ENCODE measurements at places on chromosomes 11 and 22. TPM values are rescaled to one million over a fixed set of nuclear protein-coding genes. Genes with fewer than 3 reads are reported as not detected.

The ADM gene
- total RNA-seq: 137 TPM

The IL10RA gene
- total RNA-seq: 0.25 TPM

The C22orf23 gene
- 0.13 TPM for total RNA-seq

The OR10V1 gene
- total RNA-seq: not detected

The F2 gene
- not detected for total RNA-seq

The NPAS4 gene
- not detected for total RNA-seq

The IGF2 gene
- total RNA-seq: 22.0 TPM

The CHORDC1 gene
- 23.4 TPM for total RNA-seq

The DCHS1 gene
- 54.1 TPM for total RNA-seq

The TESMIN gene
- 2.1 TPM for total RNA-seq

The MIAT gene
- 0.38 TPM for total RNA-seq

The PTPN5 gene
- total RNA-seq: not detected

The NAALADL1 gene
- total RNA-seq: 16.6 TPM

The SOX10 gene
- total RNA-seq: not detected

DNA sequence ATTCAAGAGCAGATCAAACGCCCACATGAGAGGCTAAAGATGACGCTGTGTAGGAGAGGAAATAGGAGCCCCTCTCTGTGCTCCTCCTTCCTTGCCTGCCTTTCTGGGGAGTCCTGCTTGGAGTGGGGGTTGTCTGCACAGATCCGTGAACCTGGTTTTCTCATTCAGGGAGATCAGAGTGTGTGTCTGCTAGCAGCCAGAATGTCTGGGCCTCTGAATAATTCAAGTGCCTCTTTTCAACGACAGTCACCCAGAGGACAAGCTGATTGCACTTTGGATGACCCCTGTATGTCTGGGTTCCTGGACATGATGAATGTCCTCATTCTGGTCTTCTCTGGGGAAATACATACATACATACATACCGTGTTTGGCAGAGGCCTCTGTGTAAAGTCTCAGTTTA lies 592.5 kb upstream of the B3GAT1 start:
- DNase-seq: no peak

DNA sequence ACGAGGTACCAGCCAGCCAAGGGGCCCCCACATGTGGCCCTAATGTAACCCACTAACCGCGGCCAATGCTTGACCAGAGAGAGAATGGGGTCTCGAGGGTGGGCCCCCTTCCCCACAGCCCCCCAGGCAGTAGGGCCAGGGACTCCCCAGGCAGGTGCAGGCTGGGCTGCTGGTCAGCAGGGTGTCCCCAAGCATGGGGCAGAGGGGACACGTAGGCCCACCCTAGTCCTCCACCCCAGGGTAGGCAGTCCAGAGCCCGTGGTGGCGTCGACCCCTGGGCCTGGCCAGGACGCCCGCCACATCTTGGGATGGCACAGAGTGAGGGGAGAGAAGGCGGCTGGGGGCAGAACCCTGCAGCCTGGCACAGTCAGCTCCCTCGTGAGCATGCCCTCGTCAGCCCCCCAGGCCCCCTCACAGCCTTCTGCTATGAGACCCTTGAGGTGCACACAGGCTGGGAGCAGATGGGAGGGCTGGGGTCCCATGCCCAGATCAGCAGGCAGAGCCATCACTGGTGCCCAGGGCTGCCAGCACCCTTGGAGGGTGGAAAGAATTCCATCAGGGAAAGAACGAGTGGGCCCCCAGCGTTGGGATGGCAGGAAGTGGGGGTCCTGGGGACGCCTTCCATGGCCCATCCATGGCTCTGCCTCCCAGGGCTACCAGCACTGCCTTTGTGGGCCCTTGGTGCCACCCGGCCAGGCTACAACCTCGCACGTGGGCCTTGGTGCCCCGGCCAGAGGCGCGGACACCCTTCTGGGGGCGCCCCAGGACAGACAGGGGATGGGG lies 6.1 kb downstream of the TNNT3 start:
- no peak for DNase-seq

GRCh38 chr11:28679795-28680468 lies 571.7 kb downstream of the METTL15 start:
- DNase-seq: no peak

DNA sequence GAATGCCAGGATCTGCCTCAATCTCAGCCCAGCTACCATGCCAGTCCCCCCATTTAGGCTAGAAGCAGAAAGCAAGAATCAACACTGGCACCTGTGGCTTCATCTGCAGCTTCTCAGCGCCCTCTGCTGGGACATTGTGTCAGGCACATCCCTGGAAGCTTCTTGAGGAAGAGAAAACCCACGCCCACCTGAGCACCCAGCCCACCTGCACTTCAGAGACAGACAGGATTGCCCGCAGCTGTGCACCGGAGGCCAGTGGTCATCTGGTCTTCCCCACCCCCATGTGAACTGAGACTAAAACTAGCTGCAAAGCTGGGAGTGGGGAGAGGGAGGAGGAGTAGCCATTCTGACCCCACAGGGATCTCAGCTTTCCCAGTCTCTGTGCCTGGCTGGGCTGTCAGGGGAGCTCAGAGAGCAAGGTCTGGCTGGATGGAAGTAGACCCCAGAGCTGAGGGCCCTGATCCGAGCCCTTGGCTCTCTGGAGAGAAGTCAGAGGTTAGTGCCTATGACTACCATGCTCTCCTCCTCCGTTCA lies 66.8 kb downstream of the FEZ1 start:
- DNase-seq: peak; percentile 69

- no peak for DNase-seq
Measured at GRCh38 chr22:46000081-46001027, 23.4 kb upstream of the WNT7B start.

DNA sequence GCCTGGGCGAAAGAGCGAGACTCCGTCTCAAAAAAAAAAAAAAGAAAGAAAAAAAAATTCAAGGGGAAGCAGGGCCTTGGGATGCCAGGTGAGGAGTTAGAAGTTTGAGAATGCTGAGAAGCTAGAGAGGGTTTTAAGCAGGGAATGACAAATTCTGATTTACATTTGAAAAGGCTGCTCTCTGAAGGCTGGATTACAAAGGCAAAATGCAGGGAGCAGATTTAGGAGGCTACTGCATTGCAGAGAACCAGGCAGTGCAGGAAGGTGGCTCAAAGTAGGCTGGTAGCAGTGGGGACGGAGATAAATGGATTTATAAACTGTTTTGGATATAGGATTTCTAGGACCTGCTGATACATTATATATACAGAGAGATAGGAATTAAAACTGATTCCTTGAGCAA lies 66.6 kb downstream of the KCNC1 start:
- DNase-seq: no peak

DNA sequence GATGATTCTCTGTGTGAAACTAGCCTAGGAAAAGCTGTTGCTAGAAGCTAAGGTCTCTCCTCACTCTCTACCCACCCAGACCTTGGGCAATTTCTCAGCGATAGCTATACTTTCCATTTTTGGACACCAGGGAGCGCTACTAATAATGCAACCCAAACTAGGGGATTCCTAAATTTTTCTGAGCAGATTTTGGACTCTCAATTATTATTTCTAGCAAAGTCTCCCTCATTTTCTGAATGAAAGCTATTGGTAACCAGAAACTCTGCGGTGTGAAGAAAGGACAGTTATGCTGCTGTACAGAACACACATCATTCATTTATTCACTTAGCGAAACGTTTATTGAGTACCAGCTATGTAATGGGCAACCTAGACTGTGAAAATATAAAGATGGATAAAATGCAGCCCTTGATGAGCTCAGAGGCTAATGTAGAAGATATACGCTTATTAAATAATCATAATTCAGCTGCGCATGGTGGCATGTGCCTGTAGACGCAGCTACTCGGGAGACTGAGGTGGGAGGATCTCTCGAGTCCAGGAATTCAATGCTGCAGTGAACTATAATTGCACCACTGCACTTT lies 6.1 kb upstream of the STIM1 start:
- peak; percentile 42 for DNase-seq

DNA sequence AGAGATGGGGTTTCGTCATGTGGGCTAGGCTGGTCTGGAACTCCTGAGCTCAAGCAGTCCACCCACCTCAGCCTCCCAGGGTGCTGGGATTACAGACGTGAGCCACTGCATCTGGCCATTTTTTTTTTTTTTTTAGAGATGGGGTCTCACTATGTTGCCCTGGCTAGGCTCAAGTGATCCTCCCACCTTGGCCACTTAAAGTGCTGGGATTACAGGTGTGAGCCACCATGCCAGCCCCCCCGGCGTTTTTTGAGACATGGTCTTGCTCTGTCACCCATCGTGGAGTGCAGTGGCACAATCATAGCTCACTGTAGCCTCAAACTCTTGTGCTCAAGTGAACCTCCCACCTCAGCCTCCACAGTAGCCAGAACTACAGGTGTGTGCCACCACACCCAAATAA lies 16.5 kb downstream of the RHBDD3 start:
- DNase-seq: no peak

- no peak for DNase-seq
Measured at GRCh38 chr11:65767406-65767805, 13.4 kb downstream of the AP5B1 start.

DNA sequence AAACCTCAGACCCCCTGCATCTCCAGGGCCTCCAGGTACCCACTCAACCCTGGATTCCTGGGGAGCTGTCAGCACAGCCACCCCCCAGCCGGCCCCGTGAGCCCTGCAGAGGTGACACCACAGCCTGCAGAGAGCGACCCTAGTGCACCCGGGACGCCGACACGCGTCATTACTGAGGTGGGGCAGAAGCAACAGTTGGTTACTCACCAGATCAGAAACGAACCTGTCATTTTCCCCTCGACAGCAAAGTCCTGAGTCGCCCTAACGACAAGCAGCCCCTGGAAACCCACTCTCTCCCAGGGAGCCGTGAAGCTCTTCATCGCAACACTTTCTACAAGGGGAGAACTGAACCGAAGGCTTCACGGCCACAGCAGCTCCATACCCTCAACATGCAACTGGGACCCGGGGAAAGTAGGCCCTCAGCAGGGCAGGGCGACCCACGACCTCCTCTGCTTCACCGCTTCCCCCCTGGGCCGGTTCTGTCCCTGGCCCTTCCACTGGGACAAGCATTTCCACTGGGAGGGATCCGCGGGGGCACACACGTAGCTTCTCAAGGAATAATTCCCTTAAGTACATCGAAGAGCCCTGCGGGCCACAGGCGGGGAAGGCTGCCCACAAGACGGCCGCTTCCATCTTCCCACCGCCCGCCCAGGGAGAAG lies 1.6 kb downstream of the BRD1 start:
- no peak for DNase-seq

DNA sequence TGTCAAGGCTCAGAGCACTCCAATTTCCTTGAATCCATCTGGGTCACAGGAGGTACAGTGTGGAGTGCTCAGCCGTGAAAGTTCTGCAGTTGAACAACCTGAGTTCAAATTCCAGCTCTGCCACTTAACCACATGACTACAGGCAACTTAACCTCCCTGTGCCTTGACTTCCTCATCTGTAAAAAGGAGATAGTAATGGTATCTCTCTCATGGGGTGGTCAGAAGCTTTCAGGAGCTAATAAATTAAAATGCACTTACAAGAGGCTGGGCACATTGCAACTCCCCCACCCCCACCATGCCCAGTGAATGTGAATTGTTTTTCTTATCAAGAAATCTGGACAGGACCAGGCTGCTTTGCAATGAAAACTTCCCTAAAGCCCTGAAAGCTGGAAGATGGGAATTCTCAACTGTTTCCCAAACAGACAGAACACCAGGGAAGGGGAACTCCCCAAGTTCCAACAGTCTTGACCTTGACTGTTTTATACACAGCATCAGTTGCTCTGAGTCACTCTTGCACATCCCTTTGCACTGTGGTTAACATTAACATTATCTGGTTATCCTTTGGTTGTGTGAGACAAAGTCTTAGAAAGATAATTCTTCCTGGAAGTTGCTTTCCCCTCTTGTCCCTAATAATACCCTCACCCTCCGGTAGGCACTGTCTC lies 137.0 kb downstream of the SLC1A2 start:
- no peak for DNase-seq

DNA sequence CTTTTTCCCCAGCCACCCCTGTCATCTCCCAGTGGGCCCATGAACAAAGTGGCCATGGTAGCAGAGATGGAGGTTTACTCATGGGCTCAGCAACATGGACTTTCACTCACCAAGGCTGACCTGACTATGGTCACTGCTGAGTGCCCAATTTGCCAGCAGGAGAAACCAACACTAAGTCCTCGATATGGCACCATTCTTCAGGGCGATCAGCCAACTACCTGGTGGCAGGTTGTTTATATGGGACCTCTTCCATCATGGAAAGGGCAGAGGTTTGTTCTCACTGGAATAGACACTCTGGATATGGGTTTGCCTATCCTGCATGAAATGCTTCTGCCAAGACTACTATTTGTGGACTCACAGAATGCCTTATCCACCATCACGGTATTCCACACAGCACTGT lies 1009.1 kb downstream of the NTM start:
- DNase-seq: no peak

- peak; percentile 36 for DNase-seq
Measured at GRCh38 chr11:33375688-33376311, 118.6 kb downstream of the HIPK3 start.

GRCh38 chr22:22745225-22746060 lies 101.0 kb downstream of the GGTLC2 start:
- DNase-seq: peak; percentile 25

GRCh38 chr11:115765803-115766239 lies 261.6 kb upstream of the CADM1 start:
- no peak for DNase-seq

DNA sequence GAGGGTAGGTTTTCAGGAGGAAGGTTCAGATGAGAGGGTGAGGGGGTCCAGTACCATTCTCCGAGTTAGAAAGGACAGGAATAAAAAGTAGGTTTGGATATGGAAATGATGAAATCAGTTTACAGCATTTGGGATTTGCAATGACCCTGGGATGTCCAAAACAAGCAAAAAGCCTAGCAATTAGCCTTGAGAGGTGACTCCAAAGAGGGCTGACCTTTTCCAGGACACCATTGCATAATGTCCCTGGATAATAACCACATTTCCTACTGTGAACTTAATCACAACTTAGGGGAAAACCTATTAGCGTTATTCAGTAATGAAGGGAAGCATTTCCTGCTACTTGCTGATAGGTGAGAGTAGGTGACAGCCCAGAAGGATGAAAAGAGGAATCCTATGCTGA lies 101.4 kb upstream of the ARHGAP42 start:
- DNase-seq: no peak

GRCh38 chr11:133906241-133906640 lies 50.5 kb downstream of the IGSF9B start:
- no peak for DNase-seq

- peak; percentile 30 for DNase-seq
Measured at GRCh38 chr22:45240104-45240809, 437 bp downstream of the KIAA0930 start.

DNA sequence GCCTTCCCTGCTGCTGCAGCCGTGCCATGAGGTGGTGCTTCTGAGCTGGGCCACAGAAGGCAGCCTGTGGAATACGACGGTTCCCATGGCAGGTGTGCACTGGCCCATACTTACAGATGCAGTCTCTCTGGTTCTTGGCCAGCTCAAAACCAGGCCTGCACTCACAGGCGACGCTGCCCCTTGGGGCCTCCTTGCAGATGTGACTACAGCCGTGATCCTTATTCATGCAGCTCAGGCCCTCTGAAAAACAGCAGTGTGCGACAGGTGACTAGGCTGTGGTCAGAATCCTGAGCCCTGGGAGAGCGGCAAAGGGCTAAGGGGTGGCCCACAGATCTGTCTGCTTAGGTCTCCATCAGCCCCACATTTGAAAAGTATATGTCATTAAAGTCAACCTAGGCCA lies 22.1 kb downstream of the SCUBE2 start:
- DNase-seq: no peak
